Right atrium auricular region (tissue), 2 donors: ENCODE measurements at places on chromosomes 12 and 14. TPM values are rescaled to one million over a fixed set of nuclear protein-coding genes. Genes with fewer than 3 reads are reported as not detected.

GRCh38 chr14:36513012-36513420, 7.0 kb downstream of the NKX2-1 start:
- no peak for DNase-seq
- peaks cover 6% of the 10 kb centered on the region for H3K4me1 ChIP-seq
- H3K4me3 ChIP-seq: no peak overlapping the region

- no peak overlapping the region for H3K27ac ChIP-seq
- H3K4me3 ChIP-seq: no peak overlapping the region
- H3K36me3 ChIP-seq: no peaks in the 10 kb centered on the region
- peaks cover 15% of the 10 kb centered on the region for H3K4me1 ChIP-seq
- no peaks in the 10 kb centered on the region for H3K27me3 ChIP-seq
- no peak for DNase-seq
These were observed 5.9 kb downstream of the G2E3 start for GRCh38 chr14:30564868-30565248.

The RDH16 gene
- total RNA-seq: not detected

DNA sequence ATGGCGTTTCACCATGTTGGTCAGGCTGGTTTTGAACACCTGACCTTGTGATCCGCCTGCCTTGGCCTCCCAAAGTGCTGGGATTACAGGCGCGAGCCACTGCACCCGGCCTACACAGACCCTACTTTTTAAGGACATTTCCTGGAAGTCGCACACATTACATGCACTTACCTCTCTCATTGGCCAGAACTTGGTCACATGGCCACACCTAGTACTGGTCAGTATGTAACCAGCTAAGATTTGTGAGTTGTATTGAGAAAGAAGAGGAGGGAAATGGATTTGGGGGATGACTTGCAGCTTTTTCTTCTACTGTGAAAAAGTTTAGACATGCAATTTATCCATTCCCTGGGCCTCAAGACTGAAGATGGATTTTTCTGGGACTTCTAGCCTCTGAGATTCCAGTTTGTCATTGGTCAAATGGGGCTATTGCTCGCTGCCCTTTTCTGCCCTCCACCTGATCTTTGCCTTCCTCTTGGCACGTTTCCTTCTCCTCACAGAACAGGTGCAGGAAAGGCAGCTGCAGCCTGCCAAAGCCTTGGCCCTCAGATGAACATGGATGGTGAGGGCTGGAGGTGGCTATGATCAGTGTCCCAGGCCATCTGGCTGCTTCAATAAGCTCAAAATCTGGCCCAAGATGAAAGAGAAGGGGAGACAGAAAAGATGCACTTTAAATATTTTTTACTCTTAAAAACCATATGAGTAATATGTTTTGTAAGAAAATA, 7.1 kb upstream of the ZDHHC22 start:
- no peak overlapping the region for H3K27ac ChIP-seq
- no peak for DNase-seq
- H3K4me3 ChIP-seq: no peak overlapping the region
- no peaks in the 10 kb centered on the region for H3K27me3 ChIP-seq
- H3K4me1 ChIP-seq: no peaks in the 10 kb centered on the region

DNA sequence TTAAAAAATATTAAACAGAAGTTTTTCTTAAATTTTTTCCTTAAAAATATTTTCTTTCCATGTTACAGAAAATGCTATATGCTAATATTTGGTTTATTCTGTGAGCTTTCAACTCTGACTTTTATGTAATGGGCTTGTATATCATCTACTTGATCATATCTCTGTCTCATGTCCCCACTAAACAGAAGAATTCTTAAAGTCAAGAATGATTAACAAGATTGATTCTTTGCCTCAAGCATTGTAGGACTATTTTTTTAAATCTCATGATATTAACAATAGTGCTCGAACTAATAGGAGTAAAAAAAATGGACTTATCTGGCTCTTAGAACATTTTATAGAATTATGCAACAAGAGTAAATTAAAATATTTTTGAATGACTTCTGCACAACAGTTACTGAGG, 206.3 kb downstream of the C12orf50 start:
- no peak for DNase-seq
- no peaks in the 10 kb centered on the region for H3K36me3 ChIP-seq
- no peak overlapping the region for H3K27ac ChIP-seq
